Activated CD4-positive, alpha-beta T cell treated with anti-CD3 and anti-CD28 coated beads for 24 hours (primary cell): ENCODE measurements at places on chromosomes 2 and 18.

DNA sequence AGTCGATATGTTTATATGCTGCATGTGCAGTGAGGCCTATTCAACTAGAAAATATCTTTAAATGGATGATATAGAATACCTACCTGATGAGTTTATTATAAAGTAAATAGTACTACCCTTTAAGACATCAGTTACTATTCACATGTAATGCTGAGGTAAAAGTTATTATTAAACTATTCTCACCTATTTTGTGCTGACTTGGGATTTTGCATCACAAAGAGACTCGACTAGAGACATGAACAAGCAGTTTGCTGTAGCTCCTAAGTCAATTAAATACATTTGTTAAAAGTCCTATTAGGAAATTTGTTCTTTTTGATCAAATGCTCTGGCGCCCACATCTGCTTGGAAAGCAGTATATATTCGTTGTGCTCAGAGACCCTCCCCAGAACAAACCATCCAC is 164.1 kb downstream of the CCDC85A start:
- no peak for DNase-seq

DNA sequence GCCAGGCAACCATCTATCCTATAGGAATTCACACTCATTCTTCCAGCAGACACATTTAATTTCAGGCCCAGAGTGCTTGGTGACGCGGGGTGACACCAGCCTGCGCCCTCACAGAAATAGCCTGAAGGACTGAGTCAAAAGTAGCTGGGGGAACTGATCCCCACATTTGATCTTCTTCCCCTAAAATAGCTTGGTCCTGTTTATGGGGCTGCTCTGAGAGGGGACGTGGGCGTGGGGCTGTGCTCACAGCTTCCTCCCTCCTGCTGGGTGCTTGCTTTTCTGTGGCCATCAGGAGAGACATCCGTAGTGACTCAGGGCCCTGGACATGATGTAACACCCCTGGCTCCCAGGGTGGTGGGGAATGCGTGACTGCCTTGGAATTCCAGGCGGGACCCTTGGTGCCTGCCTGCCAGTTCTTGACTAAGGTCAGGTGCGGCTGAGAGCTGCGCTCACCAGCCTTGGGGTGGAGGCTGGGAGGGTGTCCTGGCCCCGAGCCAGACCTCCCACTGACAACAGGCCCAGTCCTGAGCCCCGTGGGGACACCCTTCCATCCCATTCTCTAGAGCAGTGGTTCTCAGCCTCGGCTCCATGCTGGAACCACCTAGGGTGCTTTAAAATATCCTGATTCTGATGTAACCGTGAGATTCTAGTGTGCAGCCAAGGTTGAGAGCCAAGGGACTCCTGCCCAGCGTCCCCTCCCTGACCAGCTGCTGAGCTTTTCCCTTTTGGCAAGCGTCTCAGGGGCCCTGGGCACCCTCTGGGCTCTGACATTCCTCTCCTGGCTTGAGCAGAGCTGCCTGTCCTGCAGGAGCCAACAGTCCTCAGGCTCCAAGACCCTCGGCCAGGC is 47.4 kb upstream of the SMAD7 start:
- DNase-seq, result no peak

GRCh38 chr2:224062481-224063297 is 23.6 kb upstream of the SERPINE2 start:
- no peak for DNase-seq

GRCh38 chr2:111966241-111966640 is 67.8 kb downstream of the MERTK start:
- no peak for DNase-seq

DNA sequence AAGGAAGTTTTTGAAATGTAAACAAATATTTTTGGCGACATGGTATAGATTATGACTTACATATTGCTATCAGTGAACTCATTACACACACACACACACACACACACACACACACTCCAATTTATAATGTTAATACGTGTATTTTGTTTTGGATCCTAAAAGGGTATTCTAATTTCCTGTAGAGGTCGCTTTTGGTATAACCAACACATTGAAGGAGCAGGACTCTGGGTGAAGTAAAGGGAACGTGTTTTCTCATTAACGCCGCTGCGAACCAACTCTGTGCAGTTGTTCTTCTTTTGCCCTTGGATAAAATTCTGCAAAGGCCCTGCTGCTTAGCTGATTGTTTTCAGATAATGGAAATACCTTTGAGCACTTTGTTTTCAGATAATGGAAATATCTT is 190.4 kb downstream of the PMAIP1 start:
- DNase-seq, result no peak

DNA sequence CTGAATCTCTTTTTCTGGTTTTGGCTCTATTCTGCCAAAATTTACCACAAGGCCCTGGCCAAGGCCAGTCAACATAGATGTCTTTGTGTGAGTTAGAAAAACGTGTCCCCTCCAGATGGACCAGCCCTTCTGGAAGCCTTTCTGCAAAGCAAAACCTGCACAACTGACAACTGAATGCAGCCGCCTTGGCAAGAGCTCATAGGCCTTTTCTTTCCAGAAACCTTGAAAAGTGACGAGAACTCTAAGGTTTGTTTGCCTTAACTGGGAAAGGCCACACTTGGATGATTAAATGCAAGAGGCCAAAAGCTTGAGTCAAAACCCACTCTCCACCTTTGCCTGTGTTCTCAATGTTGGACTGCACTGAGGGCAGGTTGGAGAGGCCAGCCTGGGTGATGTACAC is 103.9 kb downstream of the COLEC12 start:
- DNase-seq, result no peak

GRCh38 chr18:13218368-13218991 is at the start of gene LDLRAD4:
LDLRAD4 (plus strand) TSS chr18:13218760.
- DNase-seq, result no peak

DNA sequence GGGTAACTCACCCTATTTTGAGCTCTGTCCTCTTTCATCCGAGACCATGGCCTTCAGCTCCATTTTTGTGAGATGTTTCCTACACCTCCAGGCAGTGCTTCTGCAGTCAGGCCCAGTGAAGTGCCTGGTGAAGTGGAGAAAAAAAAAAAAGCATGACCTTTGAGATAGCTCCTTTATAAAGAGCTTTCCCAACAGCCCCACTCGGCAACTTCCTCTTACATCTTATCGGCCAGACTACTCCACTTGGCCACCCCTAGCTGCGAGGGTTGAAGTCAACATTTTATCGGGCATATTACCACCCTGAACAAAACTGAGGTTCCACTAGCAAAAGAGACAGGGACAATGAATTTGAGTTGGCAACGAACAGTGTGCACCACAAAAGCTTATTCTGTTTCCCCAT is 124.8 kb upstream of the RNF152 start:
- no peak for DNase-seq

DNA sequence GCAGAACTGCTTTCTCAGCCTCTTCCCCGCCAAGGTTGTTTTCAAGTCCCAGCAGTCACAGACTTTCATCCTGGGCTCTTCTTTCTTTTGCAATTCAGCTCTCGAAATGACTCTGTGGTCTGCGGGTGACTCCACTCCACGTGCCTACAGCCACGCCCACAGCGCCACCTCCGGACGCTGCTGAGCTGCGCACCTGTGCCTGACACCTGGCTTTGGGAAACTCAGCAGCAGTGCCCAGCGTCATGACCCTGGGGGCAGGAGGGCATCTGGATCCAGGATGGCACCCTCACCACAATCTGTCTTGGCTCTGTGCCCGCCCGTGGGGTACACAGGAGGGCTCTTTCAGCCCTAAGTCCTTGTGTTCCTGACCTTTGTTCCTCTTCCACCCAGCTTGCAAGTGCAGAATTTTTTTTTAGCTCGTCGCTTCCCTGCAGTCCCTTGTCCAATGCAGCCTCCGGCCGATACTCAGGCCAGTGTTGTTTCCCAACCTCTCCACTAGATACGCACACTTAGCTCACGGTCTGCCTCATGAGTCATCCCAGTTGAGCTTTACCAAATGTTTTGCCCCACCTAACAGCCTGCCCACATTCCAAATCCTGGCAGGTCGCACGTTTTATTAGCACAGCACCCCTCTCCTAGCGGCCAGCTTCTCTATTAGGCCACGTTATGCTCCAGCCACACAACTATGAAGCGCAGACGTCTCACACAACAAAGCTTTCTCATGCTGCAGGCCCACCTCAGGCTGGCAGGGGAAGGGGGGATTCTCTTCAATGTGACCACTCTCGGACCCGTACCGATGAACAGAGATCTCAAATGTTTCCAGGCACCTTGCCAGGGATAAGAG is 6.5 kb upstream of the CAPN10 start:
- no peak for DNase-seq

DNA sequence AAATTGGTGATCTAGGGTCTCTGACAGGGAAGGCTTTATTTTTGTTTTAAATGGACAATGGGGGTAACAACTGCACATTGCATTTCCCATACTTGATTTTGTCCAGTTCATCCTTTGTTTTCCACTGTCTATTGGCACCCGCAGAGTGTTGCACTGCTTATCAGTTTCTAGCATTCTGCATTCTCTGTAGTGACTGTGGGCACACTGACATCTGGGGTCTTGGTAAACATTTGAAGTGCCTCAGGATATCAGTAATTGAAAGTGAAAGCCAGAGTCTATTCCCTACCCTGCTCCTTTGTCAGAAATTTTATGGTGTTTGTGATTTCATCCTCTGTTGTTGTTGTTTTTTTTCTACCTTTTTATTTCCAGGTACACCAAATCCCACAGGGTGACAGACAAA is 132.1 kb upstream of the EPC2 start:
- no peak for DNase-seq

DNA sequence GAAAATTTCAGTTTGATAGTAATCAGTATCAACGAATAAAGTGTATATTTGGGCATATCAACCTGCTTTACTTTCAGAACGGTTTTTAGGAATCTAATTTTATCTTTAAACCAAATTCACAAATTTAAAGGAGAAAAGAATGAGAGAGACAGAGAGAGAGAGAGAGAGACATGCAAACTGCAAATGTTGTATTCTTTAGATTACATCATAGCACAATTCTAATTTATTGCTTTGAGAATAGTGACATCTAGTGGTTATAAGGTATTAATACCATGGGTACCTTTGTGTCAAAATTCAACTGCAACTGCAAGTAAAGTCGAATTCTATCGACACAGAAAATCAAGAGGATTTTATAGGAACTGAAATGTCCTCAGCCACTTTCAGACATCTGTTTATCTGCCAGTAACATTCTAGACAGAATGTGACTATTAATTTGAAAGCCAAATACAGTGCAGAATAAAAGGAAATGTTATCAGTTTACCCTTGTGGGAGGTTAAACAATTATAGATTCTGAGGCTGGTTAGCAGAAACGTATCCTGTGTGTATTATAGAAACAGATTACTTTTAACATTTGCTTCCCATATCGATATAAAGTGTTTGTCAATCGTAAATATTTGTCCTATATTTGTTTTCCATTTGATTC is 529.8 kb upstream of the VRK2 start:
- no peak for DNase-seq

DNA sequence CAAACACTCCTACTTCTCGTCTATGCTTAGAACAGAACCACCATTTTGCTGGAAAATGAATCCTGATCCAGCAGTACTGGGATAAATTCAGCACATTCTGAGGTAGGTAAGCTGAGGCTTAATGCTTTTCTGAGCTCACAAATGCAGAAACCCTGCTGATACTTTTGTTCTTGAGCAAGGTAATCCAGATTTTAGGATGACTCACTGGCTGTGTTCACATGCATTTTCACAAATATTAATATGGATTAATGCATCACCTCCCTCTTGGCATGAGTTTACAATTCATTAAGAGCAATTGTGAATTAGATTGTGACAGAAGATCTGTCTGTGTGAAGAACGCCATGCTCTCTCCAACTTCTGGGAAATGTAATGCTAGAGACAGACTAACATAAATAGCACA is 42.2 kb downstream of the RAD51AP2 start:
- no peak for DNase-seq

GRCh38 chr2:221961561-221961960 is 337.2 kb downstream of the PAX3 start:
- DNase-seq, result no peak

- no peak for DNase-seq
Observed at GRCh38 chr2:55431982-55432627, 12.4 kb upstream of the CCDC88A start.

DNA sequence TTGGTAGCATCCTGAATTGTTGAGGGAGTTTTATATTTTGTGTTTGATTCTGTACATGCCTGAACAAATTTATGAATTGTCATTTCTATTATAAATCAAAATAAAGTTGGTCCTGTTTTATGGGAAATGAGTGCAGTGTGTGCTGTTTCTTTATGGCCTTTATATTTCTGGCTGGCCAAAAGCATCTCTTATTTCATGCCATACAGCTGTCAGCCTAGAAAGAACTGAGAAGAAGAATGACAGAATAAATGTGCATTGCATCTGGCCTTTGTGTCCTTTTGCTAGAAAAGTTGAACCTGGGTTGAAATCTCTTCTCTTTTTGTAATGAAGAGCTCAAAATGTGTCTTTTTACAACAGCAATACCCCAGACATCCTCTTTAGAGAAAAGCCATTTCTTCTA is 474.7 kb upstream of the LRATD1 start:
- no peak for DNase-seq

- DNase-seq, result no peak
Observed at GRCh38 chr2:96315400-96316071, 9.6 kb upstream of the ITPRIPL1 start.

DNA sequence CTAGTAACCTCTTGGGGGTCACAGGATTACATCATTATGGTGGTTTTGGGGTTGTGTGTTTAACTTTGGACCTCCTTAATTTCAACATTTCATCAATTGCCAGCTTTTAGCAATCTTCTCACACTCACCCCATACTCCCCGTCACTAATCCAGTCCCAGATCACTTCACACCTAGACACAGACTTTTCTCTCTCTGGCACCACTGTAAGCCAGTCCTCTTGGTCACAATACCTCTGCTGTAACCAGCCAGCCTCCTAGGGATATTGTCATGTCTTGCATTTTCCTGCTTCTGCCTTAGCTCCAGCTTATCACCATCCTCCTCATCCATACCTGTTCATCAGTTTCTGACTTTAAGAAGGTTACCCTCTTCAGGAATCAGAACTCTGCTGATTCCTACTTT is 1.6 kb upstream of the STK17B start:
- no peak for DNase-seq

DNA sequence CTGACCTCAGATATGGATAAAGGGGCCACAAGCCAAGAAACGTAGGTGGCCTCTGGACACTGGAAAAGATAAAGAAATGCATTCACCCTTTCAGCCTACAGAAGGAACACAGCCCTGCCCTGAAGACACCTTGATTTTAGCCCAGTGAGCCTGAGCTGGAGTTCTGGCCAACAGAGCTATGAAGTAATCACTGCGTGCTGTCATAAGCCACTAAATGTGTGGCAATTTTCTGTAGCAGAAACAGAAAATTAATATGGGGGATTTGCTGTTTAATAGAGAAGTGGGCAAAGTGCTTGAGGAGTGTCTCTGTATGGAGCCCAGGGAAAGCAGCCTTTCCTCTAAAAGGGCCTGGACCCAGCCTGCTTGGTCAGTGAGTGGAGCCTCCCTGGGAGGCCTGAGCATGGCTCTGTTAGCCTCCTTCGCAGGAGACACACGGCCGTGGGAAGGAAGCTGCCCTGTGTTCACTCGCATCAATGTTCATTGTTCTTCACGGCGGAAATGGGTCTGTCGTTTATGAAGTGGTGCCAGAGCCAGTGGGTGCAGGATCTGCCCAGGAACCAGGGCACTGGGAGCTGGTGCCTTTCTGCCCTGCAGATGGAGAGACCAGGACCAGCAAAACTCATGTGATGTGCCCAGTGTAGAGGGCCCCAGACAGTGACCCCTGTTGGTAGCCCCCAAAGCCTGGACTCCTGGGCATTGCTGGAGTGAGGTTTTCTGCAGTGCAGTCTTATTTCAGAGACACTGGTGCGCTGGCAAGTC is 268.9 kb downstream of the NDUFA10 start:
- no peak for DNase-seq

- no peak for DNase-seq
Observed at GRCh38 chr2:220893411-220893810, 678.7 kb downstream of the EPHA4 start.
